ENCODE measurements at places on chromosomes 1 and 21.

GRCh38 chr1:2344744-2345296, 46.5 kb downstream of the MORN1 start:
- no peaks in the 10 kb centered on the region for H3K4me1 ChIP-seq
- no peak overlapping the region for H3K4me3 ChIP-seq
- no peaks in the 10 kb centered on the region for H3K36me3 ChIP-seq
- H3K27ac ChIP-seq: no peak overlapping the region
- DNase-seq: no peak
- no peaks in the 10 kb centered on the region for H3K27me3 ChIP-seq

DNA sequence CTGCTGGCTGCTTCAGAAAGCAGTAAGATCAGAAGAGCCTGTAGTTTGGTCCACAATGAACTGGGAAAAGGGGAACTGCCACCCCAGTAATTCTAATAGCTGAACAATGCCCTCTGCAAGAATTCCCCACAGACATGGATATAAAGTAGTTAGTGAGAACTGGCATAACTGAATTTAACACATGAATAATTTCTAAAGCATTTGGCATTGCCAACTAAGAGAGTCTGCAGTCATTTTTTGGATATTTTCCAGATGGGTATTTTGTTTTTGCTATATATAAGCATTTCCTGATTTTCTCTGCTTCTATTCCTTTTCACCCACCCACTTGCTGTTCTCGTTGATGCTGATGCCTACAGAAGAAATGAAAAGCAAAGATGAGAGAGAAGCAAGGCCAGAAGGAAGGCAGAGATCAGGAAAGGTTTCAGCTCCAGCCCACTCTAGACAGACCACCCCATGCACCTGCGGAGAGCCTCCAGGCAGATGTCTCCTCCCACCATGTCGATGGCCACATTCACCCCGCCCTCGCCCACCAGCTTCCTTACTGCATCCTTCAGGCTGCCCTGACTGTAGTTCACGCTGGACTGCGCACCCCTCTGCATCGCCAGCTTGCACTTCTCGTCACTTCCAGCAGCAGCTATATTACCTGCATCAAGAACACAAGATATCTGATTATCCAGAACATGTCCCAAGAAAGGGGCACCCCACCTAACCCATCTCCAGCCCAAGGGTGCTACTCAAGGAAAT, 55.9 kb upstream of the SEC16B start:
- H3K27me3 ChIP-seq: peaks cover 5% of the 10 kb centered on the region
- no peak for DNase-seq
- no peaks in the 10 kb centered on the region for H3K4me1 ChIP-seq
- no peak overlapping the region for H3K27ac ChIP-seq

DNA sequence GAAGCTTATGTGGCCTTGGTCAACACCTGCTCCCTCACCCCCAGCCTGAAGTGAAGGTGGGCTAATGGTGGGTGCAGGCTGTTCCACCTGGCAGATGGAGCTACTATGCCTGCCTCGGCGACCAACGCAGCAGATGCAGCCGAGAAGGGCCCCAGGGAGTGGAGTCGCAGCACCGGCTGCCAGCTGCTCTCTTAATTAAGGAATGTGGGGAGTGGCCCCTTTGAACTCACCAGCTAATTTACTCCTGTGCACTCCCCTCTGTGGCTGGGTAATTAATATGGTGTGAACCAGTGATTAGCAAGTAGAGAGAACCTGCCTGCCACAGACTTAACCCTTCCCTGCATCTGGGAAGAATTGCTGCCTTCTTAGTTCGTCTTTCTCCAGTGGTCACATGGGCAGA, 3.3 kb upstream of the SLAMF8 start:
- no peak for DNase-seq
- no peak overlapping the region for H3K4me3 ChIP-seq
- peaks cover 22% of the 10 kb centered on the region for H3K27me3 ChIP-seq
- H3K4me1 ChIP-seq: peaks cover 9% of the 10 kb centered on the region
- H3K36me3 ChIP-seq: no peaks in the 10 kb centered on the region

GRCh38 chr1:238370599-238370998, 479.9 kb upstream of the ZP4 start:
- no peak for DNase-seq
- no peaks in the 10 kb centered on the region for H3K36me3 ChIP-seq
- no peak overlapping the region for H3K27ac ChIP-seq
- no peaks in the 10 kb centered on the region for H3K4me1 ChIP-seq
- H3K4me3 ChIP-seq: no peak overlapping the region

- H3K4me3 ChIP-seq: peak overlapping the region; percentile 89
- H3K27ac ChIP-seq: peak overlapping the region; percentile 82
- H3K4me1 ChIP-seq: peaks cover 51% of the 10 kb centered on the region
- H3K36me3 ChIP-seq: no peaks in the 10 kb centered on the region
- peaks cover 1% of the 10 kb centered on the region for H3K27me3 ChIP-seq
- peak; percentile 59 for DNase-seq
These were observed 107.5 kb downstream of the ZNF281 start for GRCh38 chr1:200302192-200302920.

GRCh38 chr1:17569200-17570139, 30.0 kb downstream of the ARHGEF10L start:
- no peak overlapping the region for H3K4me3 ChIP-seq
- H3K27me3 ChIP-seq: peaks cover 10% of the 10 kb centered on the region
- no peak overlapping the region for H3K27ac ChIP-seq
- H3K4me1 ChIP-seq: no peaks in the 10 kb centered on the region
- no peak for DNase-seq

- no peaks in the 10 kb centered on the region for H3K27me3 ChIP-seq
- H3K27ac ChIP-seq: no peak overlapping the region
- no peak for DNase-seq
- H3K4me3 ChIP-seq: no peak overlapping the region
- H3K4me1 ChIP-seq: no peaks in the 10 kb centered on the region
These were observed 51.1 kb upstream of the RBM15 start for GRCh38 chr1:110288111-110288510.

DNA sequence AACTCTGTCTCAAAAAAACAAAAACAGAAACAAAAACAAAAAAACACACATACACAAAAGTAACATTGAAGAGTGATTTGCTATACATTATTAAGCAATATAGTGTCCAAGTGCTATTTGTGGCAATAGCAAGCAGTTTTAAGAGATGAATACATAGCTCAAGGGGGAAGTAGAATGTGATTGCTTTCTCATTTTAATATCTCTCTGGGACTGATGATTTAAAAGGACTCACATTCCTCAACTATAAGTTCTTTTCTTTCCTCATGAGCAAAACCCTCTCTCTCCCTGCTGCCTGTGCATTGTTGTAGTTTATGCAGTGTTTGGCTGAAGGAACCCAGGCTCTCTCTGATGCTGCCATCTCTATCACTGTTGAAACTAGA, 47.0 kb upstream of the CSF1 start:
- H3K4me3 ChIP-seq: no peak overlapping the region
- H3K27me3 ChIP-seq: peaks cover 12% of the 10 kb centered on the region

- DNase-seq: no peak
- H3K27me3 ChIP-seq: no peaks in the 10 kb centered on the region
- no peaks in the 10 kb centered on the region for H3K36me3 ChIP-seq
- H3K27ac ChIP-seq: no peak overlapping the region
These were observed 103.9 kb downstream of the SLC44A5 start for GRCh38 chr1:75506976-75507375.

DNA sequence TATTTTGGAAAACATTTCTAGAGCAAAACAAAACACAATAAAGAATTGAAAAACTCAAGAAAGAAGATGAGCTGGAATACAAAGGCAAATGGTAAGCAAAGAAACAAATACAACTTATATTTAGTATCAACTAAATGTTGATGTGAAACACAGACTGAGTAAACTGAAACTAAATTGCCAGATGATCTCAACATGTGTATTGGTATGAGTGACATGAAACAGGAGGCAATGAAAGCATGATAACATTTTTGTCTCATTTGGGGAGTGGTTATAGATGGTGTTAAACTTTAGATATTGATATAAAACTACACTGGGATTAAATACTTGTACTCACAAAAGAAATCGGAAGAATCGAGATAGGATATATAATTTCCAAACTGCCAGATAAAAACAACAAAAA, 805.6 kb upstream of the CXADR start:
- H3K36me3 ChIP-seq: no peaks in the 10 kb centered on the region
- no peak for DNase-seq
- no peaks in the 10 kb centered on the region for H3K27me3 ChIP-seq

DNA sequence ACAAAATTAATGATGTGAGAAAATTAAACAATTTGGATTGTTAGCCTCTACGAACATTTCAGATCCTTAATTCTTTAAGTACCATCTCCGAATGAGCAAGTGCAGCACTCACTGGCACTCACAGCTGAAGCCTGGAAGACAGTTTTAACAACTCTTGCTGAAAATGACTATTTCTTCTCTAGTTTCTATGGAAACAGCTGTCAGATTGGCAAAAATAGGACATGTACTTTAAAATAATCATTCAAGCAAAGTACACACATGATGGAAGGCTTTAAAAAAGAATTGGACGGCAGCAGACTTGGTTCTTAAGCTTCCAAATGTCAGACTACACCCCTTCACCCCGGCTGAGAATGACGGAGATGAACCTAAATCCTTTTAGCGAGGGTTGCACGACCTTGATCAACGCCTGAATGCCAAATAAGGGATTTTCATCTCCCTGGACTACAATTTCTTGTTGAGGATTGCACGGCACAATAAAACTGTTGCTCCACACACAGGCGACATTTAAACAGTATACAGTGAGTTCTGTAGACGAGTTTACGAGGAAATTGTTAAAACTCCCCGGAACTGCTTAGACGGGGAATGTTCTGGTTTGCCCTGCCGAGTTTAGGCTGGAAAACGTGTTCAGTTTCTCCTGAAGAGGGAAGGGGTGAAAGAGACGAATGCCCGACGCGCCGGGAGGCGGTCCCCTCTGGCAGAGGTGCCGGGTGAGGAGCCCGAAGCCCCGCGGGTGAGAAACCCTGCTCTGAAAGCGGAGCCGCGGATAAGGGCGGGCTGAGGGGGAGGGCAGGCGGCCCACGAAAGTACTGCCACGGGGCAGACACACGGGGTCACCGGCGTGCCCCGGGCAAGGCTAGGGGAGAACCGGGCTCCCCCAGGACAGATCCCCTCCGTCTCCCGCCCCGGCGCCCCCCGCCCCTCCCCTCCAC, 671 bp downstream of the OMA1 start:
- H3K4me1 ChIP-seq: peaks cover 19% of the 10 kb centered on the region
- H3K4me3 ChIP-seq: peak overlapping the region; percentile 96
- H3K36me3 ChIP-seq: peaks cover 9% of the 10 kb centered on the region
- DNase-seq: peak; percentile 68
- no peaks in the 10 kb centered on the region for H3K27me3 ChIP-seq

GRCh38 chr1:68495968-68496679, 758 bp downstream of the DEPDC1 start:
- no peak for DNase-seq
- H3K27me3 ChIP-seq: peaks cover 7% of the 10 kb centered on the region
- H3K4me1 ChIP-seq: peaks cover 15% of the 10 kb centered on the region

DNA sequence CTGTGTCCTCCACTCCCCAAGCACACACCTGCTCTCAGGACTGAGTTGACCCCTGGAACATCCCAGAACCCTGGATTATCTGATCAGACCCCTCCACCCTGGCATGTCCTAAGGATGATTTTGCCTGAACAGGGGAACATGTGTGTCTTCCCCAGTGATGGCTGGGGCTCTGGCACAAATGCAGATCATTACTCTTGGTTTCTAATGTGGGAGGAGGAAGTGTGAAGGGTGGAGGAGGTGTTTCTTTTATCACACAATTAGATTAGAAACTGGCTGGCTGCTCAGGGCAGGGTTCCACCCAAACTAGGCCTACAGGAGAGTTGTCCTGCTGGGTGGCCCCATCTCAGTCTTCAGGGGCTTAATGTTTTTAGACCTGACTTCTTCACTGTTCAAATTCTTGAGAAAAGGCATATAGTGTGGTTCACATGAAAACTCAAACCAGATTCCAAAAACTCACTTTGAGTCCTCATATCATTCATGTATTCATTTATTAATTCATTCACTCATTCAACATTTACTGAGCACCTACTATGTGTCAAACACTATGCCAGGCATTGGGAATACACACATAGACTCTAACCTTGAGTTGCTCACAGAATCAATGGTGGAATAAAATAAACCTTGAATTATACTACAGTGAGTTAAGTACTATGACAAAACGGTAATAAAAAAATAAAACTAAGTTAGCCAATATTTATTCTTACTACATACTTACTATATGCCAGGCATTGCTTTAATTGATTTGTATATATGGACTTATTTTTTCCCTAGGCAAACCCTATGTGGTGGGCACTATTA, 221.8 kb upstream of the JUN start:
- H3K4me3 ChIP-seq: peak overlapping the region; percentile 53
- no peaks in the 10 kb centered on the region for H3K27me3 ChIP-seq
- peaks cover 61% of the 10 kb centered on the region for H3K4me1 ChIP-seq
- DNase-seq: no peak
- H3K36me3 ChIP-seq: no peaks in the 10 kb centered on the region
- peak overlapping the region; percentile 90 for H3K27ac ChIP-seq

DNA sequence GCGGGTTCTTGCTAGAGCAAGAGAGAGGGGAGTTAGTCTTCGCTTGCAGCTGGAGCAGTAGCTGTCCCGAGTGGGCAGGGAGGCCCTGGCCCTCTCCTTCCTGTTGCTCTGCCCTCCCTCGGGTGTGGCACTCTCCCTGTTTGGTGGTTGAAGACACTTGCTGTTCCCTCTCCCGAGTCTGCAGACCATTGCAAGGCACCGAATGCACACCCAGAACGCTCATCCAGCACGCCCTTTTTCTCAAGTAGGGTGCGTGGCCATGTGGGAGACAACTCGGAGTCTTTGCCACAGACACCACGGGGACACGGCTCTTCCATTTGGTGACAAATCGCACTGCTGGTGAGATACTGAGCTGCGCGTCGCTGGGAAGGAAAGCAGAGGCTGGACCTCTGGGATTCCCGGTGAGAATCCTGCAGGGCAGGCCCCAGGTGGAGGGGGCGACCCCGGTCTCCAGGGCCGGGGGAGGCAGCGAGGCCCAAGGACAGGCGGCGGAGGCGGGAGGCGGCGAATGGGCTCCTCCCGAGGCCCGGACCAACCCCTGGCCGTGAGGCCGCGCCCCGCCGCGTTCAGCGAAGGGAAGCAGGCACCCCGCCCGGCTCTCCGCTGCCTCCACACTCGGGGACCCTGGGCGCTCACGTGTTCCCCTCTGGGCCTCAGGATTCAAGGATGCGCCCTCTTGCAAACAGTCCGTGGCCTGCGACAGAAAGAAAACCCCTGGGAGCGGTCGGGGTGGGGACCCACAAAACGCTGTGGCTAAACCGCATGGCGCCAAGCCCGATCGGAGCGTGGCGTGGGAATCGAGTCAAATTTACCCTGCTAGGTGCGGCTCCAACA, 10.4 kb upstream of the TMEM200B start:
- no peaks in the 10 kb centered on the region for H3K4me1 ChIP-seq
- no peaks in the 10 kb centered on the region for H3K36me3 ChIP-seq
- peaks cover 16% of the 10 kb centered on the region for H3K27me3 ChIP-seq
- peak overlapping the region; percentile 19 for H3K4me3 ChIP-seq

DNA sequence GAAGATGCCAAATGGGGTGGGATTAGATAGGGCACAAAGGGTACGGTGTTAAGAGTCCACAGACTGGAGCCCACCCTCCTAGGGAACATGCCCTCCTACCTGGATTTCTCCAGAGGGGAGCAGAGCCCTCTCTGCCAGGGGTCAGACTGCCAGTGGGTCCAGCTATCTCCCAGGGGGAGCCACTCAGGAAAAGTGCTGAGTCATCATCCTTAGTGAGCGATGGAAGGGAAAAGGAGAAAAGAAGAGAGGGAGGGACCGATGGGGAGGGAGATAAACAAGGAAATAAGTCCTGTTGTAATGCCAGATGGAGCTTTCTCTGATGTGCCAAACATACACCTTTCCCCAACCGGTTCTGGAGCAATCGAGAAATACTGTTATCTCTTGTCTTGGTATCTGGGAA, 30.4 kb upstream of the CYP4B1 start:
- H3K4me3 ChIP-seq: no peak overlapping the region
- no peak overlapping the region for H3K27ac ChIP-seq
- no peak for DNase-seq
- peaks cover 10% of the 10 kb centered on the region for H3K27me3 ChIP-seq
- H3K36me3 ChIP-seq: peaks cover 6% of the 10 kb centered on the region

- H3K27me3 ChIP-seq: peaks cover 2% of the 10 kb centered on the region
- H3K4me1 ChIP-seq: peaks cover 32% of the 10 kb centered on the region
- peak overlapping the region; percentile 87 for H3K4me3 ChIP-seq
- peak; percentile 57 for DNase-seq
These were observed 736 bp downstream of the KCNC4 start for GRCh38 chr1:110210604-110211495.

Data from activated B cell treated with CpG ODN at 0.5 μM for 24 hours (primary cell).